ENCODE measurements at places on chromosomes 11 and 22. TPM values are rescaled to one million over a fixed set of nuclear protein-coding genes. Genes with fewer than 3 reads are reported as not detected.

DNA sequence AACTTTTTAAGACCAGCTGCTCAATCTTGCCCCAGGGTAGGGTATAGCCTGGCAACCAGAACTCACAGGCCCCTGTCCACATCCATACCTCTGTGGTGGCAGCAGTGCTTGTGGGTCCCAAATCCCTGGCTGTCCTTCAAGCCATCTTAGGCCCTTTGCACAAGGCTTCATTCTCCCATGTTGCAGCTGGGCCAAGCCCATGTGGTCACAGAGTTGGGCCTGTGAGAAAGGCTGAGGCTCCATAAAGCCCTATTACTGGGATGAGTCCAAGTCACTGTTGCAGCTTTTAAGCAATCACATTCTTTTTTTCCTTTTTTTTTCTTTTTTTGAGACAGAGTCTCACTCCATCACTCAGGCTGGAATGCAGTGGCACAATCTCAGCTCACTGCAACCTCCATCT, 47.9 kb upstream of the SLC25A1 start:
- H3K4me3 ChIP-seq, result no peak overlapping the region
- H3K27me3 ChIP-seq, result no peaks in the 10 kb centered on the region
- H3K27ac ChIP-seq, result no peak overlapping the region

GRCh38 chr11:121933694-121934093, 182.3 kb downstream of the BLID start:
- H3K36me3 ChIP-seq, result no peaks in the 10 kb centered on the region
- no peaks in the 10 kb centered on the region for H3K27me3 ChIP-seq
- DNase-seq, result no peak
- H3K27ac ChIP-seq, result no peak overlapping the region

GRCh38 chr11:86066657-86067008, 2.3 kb downstream of the PICALM start:
- peak overlapping the region; percentile 84 for H3K4me3 ChIP-seq
- no peaks in the 10 kb centered on the region for H3K27me3 ChIP-seq
- DNase-seq, result no peak

The CEND1 gene
- polyA plus RNA-seq, result 3.6 TPM

- H3K27me3 ChIP-seq, result no peaks in the 10 kb centered on the region
- no peak within 1 kb of the TSS for H3K27ac ChIP-seq
Observed at GRCh38 chr11:67303132-67303834, at the start of gene SSH3. SSH3 (plus strand) TSS chr11:67303530; CDS start chr11:67303626, 96 bp downstream.

GRCh38 chr11:114125531-114125930, 66.0 kb downstream of the ZBTB16 start:
- H3K27me3 ChIP-seq, result peaks cover 8% of the 10 kb centered on the region
- H3K4me3 ChIP-seq, result no peak overlapping the region
- DNase-seq, result no peak
- H3K27ac ChIP-seq, result no peak overlapping the region
- H3K4me1 ChIP-seq, result no peaks in the 10 kb centered on the region

DNA sequence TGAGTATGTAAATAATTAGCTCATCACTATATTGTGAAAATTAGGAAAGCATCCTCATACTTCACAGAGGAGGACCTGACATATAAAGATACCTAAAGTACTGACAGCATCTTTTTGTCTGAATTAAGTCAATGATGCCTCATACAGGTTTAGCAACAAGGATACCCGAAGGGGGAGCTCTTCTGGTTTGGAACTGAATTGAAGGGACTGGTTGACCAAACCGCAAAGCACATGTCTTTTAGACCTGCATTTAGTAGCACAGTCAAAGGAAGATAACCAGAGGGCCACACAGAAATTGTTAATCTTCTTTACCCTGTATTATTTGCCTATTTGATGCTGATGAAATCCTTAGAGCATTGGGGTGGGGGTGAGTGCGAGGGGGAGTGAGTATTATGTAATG, 12.9 kb upstream of the WT1 start:
- no peak overlapping the region for H3K4me3 ChIP-seq
- H3K27me3 ChIP-seq, result peaks cover 91% of the 10 kb centered on the region
- no peak overlapping the region for H3K27ac ChIP-seq
- no peaks in the 10 kb centered on the region for H3K4me1 ChIP-seq
- no peak for DNase-seq
- no peaks in the 10 kb centered on the region for H3K36me3 ChIP-seq

DNA sequence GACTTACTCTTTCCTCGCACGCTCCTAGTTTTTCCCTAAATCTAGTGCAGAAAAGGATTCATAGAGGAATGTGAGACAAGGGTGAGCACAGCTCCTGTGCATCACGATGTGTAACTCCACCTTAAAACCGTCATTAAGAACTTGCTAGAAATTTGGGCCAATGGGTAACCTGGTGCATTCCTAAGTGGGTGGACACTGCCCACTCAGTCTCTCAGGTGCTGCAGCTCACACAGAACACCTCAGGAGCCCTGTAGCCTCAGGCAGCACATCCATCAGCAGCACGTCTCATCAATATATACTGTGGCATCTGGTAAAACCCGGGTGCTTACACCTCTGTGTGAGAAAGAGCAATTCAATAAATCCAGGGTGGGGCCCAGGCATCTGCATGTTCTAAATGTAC, 12.4 kb downstream of the POU2AF3 start:
- H3K27ac ChIP-seq, result no peak overlapping the region
- no peak for DNase-seq
- peaks cover 4% of the 10 kb centered on the region for H3K4me1 ChIP-seq
- H3K36me3 ChIP-seq, result no peaks in the 10 kb centered on the region

GRCh38 chr11:61173456-61173855, 12.2 kb upstream of the VPS37C start:
- no peak overlapping the region for H3K4me3 ChIP-seq
- no peak for DNase-seq
- H3K27ac ChIP-seq, result no peak overlapping the region
- no peaks in the 10 kb centered on the region for H3K4me1 ChIP-seq
- peaks cover 30% of the 10 kb centered on the region for H3K27me3 ChIP-seq

The IFITM10 gene
- 0.31 TPM for polyA plus RNA-seq

DNA sequence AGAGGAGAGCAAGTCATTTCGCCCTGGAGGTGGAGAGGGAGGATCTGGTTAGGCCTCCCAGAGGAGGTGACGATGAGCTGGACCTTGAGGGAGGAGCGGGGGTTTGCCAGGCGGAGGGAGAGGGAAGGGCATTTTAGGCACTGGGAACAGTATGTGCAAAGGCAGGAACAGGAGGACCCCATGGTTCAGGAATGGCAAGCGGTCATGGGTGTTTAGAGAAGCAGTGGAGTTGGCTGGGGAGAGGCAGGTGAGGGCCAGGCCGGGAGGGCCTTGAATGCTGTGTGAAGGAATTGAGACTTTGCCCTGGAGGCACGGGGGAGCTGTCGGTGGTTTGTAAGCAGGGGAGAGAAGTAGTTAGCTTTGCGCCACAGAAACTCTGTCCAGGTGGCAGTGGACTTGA, 10.3 kb downstream of the PRDM11 start:
- H3K36me3 ChIP-seq, result no peaks in the 10 kb centered on the region
- H3K27ac ChIP-seq, result no peak overlapping the region
- DNase-seq, result no peak
- H3K4me3 ChIP-seq, result no peak overlapping the region
- no peaks in the 10 kb centered on the region for H3K27me3 ChIP-seq
- no peaks in the 10 kb centered on the region for H3K4me1 ChIP-seq

DNA sequence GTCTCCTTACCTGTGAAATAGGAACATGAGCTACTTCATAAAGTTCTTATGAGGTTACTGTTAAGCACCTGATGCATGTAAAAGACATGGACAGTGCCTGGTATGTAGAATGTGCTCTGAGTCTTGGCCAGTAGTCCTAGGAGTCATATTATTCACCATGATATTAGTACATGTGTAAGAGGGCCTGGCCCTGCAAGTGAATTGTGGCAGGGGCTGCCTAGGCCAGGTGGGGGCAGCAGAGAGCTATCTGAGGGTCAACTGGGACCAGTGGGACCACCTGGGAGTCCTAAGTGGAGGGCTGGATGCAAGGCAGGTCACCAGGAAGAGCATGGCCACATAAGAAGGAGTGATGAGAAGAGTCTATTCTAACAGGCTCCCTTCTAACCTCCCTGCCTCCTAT, 529.5 kb downstream of the SOX6 start:
- no peaks in the 10 kb centered on the region for H3K27me3 ChIP-seq
- DNase-seq, result peak; percentile 63
- no peaks in the 10 kb centered on the region for H3K36me3 ChIP-seq
- no peak overlapping the region for H3K27ac ChIP-seq

DNA sequence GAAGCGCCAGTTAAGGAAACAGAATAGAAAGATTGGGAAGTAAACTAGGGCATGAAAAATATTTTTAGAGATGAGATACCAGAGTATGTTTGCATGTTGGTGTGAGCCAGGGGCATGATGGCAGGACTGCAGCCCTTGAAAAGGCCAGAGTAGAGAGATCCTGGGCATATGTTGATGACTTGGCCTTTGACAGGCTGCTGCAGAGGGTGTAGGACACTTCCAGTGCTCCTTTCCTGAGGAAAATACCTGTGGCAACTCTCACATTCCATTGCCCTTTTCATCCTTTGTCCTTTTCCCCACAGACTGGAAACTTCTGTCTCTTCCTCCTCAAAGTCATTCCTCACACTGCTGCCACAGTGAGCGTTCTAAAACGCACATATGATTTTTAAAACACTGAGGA, 150.7 kb upstream of the CCDC90B start:
- no peaks in the 10 kb centered on the region for H3K4me1 ChIP-seq
- H3K27me3 ChIP-seq, result no peaks in the 10 kb centered on the region
- H3K27ac ChIP-seq, result no peak overlapping the region
- DNase-seq, result no peak
- no peak overlapping the region for H3K4me3 ChIP-seq

GRCh38 chr11:68775951-68776388, 24.6 kb upstream of the TESMIN start:
- no peak for DNase-seq
- H3K4me1 ChIP-seq, result no peaks in the 10 kb centered on the region
- peaks cover 65% of the 10 kb centered on the region for H3K36me3 ChIP-seq
- H3K27me3 ChIP-seq, result no peaks in the 10 kb centered on the region
- no peak overlapping the region for H3K27ac ChIP-seq

DNA sequence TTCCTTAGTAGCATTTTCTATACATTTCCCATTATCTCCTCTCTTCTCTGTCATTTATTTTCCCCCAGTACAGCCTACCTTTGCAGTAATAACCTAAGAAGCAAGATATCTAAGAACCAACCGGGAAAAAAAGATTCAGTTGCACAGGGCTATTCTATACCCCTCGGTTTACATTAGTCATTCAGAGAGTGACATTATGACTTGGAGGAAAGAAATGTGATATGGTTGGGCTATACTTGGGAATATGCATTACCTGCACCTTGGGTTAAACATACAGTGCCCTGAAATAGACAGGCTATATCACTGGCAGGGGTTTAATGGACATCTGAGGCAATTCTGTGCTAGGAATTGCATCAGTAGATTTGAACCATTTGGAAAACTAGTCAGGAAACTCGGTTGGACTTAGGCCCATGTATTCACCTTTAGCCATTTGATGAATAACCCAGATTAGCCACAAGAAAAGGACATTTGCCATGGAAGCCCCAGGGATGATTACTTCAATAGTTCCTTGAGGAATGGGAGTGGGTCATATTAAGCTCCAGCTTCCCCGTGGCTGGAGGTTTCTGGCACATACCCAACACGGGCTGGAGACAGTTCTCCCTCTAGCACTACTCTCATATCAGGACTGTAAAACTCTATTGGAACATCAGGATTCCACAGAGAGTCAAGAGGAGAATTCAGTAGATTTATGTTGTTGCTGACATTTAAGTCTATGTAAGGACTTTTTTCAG, 973.2 kb downstream of the NTM start:
- no peaks in the 10 kb centered on the region for H3K27me3 ChIP-seq
- H3K4me1 ChIP-seq, result no peaks in the 10 kb centered on the region
- DNase-seq, result no peak

DNA sequence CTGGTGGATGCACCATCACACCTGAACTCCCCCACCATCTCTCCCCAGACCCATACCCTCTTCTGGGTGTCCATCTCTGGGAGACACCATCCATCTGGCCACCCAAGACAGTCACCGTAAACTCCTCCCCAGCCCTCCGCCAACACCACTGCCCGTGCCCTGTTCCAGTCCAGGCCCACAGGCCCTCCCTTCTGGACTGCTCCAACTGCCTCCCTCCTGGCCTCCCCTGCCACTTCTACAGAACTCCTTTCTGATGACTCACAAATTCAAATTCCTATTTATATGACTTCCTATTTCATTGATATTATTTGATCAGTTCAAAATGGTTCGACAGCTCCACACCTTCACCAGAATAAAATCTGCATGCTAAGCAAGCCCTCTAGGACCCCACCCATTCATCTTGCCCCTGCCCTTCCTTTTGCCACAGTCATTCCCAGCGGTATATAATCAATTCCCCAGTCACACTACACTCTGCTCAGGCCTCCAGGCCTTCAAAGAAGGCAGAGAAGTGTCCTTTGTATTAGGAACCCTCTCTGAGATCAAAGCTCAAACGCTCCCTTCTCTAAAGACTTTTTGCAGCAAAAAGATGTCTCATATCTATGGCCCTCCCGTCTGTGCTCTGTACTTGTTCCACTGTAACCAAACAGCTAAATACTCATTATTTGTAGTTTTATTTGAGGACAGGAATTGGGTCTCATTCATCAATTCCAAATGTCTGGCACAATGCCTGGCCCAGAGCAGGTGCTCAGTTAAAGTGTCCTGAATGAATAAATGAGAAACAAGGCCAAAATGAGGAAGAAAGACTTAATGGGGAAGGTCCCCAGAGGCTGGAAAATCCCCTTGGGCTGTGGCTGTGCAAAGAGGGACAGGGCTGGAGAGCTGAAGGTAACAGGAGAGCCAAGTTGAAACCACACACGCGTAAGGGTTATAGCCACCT, 29.0 kb downstream of the MYH9 start:
- no peaks in the 10 kb centered on the region for H3K27me3 ChIP-seq
- peaks cover 8% of the 10 kb centered on the region for H3K36me3 ChIP-seq
- peak overlapping the region; percentile 75 for H3K27ac ChIP-seq
- no peak for DNase-seq
- no peak overlapping the region for H3K4me3 ChIP-seq

- no peak overlapping the region for H3K4me3 ChIP-seq
- peak; percentile 25 for DNase-seq
- peaks cover 13% of the 10 kb centered on the region for H3K4me1 ChIP-seq
- H3K27me3 ChIP-seq, result no peaks in the 10 kb centered on the region
Observed at GRCh38 chr11:64216879-64217278, 9.1 kb downstream of the TRPT1 start.

GRCh38 chr11:92642177-92642931, 327.1 kb upstream of the MTNR1B start:
- H3K36me3 ChIP-seq, result no peaks in the 10 kb centered on the region
- H3K27me3 ChIP-seq, result no peaks in the 10 kb centered on the region
- H3K4me1 ChIP-seq, result peaks cover 24% of the 10 kb centered on the region

GRCh38 chr11:75966537-75967287, 151.7 kb downstream of the UVRAG start:
- H3K27ac ChIP-seq, result no peak overlapping the region
- no peaks in the 10 kb centered on the region for H3K27me3 ChIP-seq
- H3K4me3 ChIP-seq, result no peak overlapping the region
- H3K4me1 ChIP-seq, result peaks cover 27% of the 10 kb centered on the region
- no peaks in the 10 kb centered on the region for H3K36me3 ChIP-seq
